Fibroblast of mammary gland (primary cell): ENCODE measurements at places on chromosomes 2 and 18.
A peak's percentile ranks its signal among the peaks of the same experiment; 100 is the strongest.

- no peak for DNase-seq
These were observed 25.2 kb downstream of the TRABD2A start for GRCh38 chr2:84855731-84856130.

DNA sequence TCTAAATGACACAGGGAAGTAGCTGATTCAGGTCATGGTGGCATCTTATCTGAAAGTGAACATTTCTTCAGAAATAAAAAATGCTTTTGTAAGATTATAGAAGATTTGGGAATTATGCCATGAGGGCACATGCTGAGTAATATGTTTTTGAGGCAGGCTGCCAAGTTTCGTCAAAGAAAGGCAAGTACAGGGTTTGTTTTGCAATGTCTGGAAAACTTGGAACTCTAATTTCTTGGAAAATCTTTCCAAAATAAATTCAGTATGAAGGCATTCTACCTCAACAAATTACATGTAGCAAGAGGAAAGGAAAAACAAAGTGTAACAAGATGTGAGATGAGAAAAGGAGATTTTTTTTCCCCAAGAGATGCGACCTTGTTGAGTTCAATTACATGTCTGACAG lies 167.7 kb downstream of the PLCL1 start:
- peak; percentile 94 for DNase-seq

DNA sequence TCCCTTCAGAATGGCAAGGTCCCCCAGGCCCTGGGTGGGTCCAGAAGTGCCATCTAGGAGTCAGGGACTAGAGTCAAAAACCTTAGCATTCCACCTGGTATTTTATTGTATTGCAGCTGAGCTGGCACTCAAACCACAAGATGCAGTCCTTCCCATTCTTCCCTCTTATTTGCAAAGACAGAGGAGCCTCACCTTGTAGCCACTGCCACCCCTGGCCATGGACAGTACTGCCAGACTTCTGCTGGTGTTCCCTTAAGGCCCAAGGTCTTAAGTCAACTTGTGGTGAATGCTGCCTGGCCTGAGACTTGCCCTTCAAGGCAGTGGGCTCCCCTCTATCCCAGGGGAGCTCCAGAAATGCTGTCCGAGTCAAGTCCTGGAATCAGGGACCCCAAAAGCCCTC lies 6.9 kb downstream of the UGT1A10 start:
- peak; percentile 8 for DNase-seq

DNA sequence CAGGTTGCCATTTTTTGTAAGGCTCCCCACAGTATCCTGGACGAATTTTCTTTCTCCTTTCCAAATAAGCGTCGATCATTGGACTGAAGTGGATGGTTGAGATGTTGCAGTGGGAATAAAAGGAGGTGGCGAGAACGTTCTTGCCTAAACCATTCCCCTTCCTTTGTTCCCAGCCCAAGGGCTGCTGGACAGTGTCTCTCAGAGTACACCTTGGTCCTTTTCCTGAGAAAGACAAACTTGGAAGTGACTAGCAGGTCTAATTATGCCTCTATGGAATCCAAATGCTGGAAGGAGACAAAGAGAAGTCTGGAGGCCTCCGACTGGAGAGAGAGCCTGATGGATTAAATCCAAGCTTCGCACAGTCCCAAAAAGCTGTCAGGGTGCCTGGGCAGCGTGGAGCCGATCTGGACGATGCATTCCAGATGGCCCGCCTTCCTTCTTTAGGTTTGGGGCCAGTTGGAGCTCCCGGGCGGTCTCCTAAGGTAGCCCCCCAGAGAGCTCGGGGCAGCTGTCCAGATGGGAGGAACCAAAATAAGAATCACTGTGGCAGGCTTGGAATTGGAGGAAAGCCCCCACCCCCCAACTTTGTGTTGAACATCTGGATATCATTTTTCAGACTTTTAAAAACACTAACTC lies 186.8 kb downstream of the TMEM247 start:
- DNase-seq: peak; percentile 64

DNA sequence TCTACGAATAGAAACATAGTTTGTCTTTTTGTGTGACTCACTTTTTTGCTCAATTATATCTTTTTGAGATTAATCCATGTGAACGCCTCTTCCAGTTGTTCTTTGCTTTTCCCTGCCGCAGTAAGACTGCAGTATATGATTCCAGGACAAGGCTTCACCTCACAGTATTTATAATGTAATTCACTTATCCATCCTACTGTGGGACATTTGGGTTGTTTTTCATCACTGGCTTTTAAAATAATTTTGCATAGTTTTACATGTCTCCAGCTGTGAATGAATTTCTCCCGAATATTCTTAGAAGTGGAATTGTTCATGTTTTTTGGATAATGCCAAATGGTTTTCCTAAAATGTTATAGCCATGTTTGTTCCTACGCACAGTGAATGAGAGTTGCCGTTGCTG lies 21.9 kb downstream of the COPS9 start:
- DNase-seq: no peak

DNA sequence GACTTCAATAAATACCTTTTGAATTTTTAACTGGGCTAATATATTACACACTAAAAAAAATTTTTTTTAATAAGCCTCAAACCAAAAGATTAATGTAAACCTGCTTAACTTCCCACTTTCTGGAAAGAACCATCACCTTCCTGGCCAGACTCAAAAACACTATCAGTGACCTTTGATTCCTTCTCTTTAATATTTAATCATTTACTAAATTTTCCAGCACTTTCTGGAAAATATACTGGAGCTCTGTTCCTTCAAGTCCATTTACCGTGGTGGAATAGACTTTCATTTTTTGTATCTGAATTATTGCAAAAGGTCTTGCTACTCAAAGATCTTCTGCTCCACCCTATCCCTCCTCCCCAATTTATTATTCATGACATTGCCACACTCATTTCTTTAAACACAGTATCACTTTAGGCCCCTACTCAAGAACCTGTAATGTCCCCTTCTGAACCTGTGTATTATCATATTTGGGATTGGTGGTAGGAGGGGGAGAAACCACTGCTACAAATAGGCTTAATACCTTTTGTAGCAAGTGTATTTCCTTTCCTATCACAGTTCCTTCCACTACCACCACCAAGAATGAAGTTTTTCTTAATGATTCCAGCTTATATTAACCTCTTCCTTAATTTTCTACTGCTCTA lies 7.4 kb downstream of the PPP4R3B start:
- DNase-seq: no peak

GRCh38 chr18:35983147-35983546 lies 10.7 kb downstream of the RMP24 start:
- no peak for DNase-seq

DNA sequence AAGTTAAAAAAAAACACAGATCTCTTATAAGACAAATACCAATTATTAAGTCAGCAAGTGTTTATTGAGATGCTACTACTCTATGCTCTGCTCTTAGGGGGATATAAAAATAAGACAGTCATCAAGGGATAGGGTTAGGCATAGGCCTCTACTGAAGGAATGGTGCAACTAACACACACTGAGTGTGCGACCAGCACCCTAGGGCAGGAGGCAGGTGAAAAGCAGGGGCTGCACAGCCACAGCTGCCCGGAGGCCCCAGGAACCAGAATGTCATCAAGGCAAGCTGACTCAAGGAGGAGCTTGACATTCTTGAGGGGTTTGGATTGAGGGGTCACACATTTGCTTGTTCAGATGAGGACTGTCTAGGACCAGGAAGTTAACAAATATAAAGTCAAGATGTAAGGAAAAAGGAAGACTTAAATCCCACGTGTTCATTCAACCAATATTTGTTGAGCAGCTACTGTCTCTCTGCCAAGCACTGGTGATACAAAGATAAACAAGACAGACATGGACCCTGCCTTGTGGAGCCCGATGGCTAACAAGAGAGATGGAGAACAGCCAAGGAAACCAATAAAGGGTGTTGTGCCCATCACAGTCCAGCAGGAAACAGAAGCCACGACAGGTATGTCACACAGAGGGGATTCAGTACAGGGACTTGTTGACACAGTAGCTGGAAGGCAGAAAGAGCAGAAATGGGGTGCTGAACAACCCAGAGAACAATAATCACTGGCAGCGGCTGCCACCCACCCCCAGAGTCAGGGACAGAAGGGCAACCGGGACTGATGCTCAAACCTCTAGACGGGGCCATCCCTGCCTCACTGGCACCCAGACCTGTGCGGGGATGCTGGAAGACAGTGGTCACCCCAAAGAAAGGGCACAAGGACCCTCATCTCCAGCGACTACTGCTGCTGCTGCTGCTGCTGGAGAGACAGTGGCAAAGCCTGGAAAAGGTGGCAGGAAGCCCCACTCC lies 45.8 kb upstream of the MAL start:
- DNase-seq: no peak

DNA sequence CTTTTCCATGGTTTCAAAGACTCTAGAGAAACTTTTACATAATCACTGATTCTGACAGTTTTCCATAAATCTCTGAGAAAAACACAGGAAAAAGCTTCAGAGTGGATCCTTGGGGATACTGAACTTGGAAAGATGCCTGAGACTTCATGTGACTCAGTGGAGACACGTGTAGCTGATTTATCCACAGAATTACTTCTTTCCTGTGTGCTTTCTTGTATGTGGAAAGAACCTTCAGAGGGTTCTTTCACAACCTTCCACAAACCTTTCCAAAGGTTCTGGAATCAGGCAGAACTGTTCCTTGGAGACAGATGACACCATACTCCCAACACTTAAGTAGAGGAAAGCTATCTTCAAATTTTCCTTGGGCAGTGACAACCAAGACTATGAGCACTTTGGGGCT lies 207.2 kb downstream of the RND3 start:
- DNase-seq: peak; percentile 98

GRCh38 chr2:143371616-143372015 lies 242.4 kb downstream of the ARHGAP15 start:
- DNase-seq: peak; percentile 10

DNA sequence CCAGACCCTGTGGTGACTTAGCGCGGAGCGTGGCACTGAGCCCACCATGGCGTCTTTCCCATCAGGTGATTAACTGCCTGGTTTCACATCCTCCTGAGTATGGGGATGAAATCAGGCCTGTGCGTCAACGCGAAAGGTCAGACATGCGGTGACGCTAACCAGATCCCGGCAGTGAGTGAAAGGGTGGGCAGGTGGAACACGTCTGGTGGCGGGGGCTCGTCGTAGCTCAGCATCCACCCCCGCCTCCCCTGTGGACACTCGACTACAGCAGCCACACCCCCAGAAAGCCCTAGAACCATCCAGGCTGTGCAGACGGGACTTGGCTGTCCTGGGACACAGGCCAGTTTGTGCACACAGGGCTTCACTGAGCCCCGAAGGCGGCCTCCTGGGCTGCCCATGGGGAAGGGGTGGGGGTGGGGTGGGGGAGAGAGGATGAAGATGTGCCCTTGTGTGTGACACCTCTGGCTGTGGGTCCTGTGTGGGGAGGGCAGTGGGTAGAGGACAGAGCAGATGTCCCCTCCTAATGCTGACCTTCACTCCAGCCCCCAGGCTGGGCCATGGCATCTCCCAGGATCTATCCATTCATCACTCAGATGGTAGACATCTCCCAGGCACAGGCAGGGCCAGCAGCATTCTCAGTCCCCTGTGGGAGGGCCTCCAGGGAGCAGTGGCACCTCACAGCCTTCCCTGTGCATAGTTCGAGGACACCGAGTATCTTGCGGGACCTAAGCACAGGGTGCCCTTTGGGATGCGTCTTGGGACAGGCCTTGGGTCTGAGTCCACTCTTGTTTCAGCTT lies 27.5 kb downstream of the RAMP1 start:
- DNase-seq: peak; percentile 96

DNA sequence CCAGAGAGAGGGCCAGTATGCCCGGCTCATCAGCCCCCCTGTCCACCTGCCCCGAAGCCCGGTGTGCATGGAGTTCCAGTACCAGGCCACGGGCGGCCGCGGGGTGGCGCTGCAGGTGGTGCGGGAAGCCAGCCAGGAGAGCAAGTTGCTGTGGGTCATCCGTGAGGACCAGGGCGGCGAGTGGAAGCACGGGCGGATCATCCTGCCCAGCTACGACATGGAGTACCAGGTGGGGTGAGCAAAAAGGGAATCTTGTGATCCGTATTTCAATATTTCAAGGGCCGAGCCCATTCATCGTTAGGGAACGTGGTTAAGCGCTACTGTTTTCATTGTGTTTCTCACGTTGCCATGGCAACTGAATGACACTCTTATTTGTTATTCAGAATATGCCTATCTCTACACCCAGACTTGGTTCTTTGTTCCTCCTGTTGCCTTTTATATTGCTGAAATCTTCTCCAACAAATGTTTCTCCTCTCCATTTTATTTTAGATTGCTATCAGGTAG lies 81.5 kb downstream of the NRP2 start:
- peak; percentile 73 for DNase-seq

GRCh38 chr2:221104361-221104811 lies 467.7 kb downstream of the EPHA4 start:
- peak; percentile 61 for DNase-seq

- DNase-seq: no peak
These were observed 1229.1 kb upstream of the ACVR2A start for GRCh38 chr2:146615778-146616177.

DNA sequence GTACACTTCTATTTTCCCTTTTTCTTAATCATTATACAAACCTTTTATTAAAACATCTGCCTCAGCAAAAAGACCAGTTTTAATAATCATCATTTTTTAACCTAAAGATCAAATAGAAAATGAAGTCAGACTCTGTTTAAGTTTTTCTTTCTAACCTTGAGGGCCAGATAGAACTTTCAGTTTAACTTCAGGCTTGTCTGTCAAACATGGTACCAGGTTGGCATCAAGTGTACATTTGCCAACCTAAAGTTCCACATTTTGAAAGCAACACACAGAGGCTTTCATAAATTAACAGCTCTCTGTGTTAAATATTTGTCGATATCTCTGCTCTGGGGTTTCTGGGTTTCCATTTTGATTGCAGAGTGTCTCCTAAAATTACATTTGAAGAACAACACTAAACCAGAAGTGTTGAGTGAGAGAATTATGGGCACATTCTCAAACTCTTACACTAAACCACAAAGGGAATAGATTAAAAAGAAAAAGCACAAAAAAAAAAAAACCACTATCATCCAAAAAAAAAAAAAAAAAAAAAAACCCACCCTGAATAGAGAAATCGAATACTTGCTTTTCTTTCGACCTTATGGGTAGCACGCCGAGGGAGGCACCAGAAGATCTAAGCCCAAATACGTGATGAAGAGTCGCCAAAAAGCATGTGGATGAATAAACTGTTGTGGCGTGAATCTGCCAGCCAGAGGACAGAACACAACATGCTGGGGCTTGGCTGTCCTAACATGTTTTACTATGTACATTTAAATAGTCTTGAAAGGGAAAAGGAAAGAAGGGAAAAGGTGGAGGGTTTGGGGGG lies 166.2 kb downstream of the TCF4 start:
- DNase-seq: peak; percentile 74

DNA sequence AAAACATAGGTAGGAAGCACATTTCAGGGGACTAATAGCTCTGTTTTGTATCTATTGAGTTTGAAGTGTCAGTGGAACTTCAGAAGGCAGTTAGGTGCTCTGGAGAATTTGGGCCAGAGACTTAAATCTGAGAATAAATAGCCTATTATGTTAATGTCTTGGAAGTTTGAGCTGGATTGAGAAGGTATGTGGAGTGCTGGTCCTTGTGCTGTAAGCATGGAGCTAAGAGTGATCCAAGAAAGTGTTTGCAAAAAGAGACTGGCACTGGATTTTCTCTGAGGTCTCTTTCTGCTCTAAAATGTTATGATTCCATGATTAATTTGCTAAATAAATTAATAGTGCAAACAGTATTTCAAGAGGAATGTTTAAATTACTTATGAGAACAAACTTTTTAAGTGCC lies 63.3 kb downstream of the ICOS start:
- DNase-seq: no peak

- DNase-seq: peak; percentile 61
These were observed 47.5 kb upstream of the HNRNPA3 start for GRCh38 chr2:177165061-177165583.

- DNase-seq: no peak
These were observed 113.3 kb downstream of the TFCP2L1 start for GRCh38 chr2:121171625-121172119.
